ENCODE measurements at places on chromosomes 2 and 18.

DNA sequence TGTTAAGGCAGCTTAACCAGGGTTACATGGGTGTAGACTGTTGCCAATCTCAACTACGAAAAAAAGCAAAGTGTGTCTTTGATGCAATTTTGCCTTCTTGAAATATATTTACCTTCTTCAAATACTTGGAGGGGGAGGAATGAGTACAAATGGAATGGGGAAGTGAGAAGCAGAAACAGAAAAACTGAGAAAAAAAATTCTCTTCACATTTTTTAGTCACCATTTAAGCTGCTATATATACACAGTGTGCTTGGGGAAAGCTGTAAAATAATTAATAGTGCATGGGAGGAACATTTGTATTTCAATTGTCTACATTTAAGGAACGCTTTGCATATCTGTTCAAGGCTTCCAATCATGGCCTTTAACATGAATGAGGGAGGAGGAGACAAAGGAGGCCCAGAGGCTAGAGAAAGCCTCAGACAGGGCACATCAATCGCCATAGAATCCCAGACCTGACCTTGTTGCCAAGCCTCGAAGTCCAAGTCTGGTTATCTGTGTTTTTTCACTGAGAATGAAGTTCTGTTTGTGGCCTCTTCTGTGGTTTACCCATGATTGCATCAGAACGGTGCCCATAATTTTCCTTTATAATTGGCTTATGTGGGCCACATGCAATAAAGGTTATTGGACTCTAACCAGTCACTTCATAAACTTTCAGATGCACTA lies 158.6 kb downstream of the PIK3C3 start:
- no peak for DNase-seq

DNA sequence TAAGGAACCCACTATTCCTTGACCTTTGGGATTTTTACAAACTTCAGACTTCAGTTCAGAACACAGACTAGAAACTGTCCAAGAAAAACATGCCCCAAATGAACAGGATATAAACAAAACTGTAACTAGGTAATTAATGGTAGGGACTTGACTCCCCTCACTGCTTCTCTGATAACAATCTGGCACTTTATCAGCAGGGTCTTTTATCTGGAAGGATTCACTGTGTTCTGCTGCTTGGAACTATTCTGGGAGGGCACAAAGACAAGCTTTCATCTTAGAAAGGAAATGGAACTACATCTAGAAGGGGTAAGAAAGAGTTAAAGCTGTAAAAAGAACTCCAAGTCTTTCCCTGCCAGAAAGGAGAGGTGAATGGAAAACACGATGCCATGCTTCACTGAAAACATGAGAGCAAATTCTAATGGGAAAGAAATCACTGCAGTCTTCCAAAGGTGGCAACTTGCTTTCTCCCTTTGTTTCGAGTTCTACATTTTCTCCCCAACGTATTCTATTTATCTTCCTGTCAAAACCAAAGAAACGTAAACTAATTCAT lies 181.2 kb downstream of the THADA start:
- no peak for DNase-seq

GRCh38 chr18:79987566-79987965 lies 797 bp downstream of the TXNL4A start:
- no peak for DNase-seq

DNA sequence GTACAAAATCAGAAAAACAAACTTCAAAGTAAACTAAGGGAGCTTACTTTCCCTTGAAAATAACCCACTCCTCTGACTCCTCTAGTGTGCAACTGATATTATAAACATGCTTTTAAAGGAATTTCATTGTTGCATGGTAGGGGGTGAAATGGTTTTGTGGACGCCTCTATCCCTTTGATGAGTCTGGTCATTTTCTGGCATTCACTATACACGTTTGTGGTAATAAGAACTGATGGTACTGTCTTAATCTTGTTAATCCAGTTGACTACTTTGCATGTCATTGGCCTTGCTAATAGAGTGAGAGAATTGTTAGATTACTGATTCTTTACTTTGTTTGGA lies 2.8 kb downstream of the INSIG2 start:
- no peak for DNase-seq

DNA sequence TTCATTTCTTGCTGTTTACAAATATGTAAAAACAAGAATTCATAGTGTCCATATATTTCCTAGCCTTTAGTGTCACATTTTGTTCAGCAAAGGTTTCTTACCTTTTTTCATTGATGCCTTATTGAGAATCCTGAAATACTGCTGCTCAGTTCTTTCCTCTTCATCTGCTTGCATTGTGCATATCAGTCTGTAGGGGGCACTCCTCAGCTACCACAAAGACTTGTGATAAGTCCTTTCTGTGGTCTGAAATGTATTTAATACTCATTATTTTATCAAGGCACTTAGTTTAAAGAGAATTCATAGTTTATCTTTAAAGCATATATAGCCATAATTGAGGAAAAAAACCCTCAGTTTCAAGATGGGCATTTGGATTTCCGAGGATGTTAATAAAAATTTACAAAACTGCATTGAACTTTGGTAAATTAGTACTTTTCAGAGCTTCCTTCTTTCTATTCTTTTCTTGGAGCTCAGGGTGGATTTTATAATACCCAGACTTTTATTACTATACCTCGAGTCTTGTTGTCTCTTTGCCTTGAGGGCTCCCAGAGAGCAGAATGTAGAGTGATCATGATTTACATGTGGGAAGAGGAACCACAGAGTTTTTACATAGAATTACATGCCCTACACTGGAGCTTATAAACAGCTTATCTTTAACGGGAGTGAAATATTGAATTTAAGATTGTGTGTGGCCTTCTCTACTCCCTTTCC lies 570.1 kb downstream of the PLCL1 start:
- DNase-seq = no peak

DNA sequence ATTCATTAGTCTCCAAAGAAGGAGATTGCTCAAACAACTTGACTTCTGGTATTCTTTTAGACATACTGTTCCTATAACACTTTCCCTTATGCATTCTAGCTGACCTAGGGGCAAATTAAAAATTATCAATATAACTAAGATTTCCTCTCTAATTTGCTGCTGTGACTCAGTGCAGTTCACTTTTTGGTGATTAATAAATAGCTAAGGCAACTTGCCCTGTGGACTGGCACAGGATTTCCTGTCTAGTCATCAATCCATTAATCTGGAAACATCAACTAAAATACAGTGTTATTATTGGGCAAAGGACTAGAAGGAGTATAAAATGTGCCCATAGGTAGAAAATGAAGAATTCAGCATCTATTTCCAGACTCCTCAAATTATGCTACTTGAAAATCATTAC lies 83.5 kb upstream of the SERPINE2 start:
- DNase-seq = no peak

- DNase-seq = no peak
These were observed 35.9 kb downstream of the MYO5B start for GRCh38 chr18:50158866-50159653.

DNA sequence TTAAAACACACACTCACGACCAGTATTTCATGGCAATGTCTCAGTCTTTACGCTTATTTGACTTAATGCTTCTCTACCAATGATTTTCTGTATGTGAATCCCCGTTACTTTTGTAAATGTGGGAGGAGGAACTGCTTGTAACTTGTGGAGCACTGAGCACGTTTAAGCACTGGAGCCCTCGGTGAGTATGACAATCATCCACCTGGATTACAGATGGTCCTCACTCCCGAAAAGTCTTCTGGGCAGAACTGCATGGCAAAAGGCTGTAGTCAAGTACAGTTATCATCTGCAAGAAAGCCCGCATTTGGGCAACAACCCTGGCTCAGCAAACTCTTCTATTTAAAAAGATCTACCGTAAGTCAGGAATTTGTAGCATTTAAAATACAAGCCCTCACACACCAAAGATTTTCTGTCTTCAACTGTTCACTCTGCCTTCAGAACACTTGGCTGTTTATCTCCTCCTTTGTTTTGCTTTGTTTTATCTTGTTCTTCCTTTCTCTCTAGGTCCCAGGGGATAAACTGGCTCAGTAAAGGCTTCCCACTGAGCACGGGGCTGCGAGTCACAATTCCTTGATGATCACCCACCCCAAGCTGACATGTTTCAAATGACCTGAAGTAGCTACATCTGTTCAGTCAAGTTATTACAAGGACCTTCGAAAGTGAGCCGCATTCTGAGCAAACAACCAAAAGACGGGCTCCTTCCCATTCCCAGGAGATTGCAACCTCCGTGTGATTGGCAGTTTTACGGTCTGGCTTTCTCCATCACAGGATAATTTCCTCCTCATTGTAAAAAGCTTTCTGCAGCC lies 102.2 kb downstream of the DLGAP1 start:
- no peak for DNase-seq

GRCh38 chr2:201698588-201699226 lies at the start of gene MPP4:
Gene MPP4, minus strand, starts transcription at chr2:201698644. Its CDS starts 4,690 bp downstream, at chr2:201693954.
- no peak for DNase-seq

- no peak for DNase-seq
These were observed 19.3 kb upstream of the DSG3 start for GRCh38 chr18:31428211-31428610.

- DNase-seq = no peak
These were observed 24.8 kb downstream of the WDR75 start for GRCh38 chr2:189466046-189466445.

GRCh38 chr18:29060349-29060748 lies 883.4 kb upstream of the CDH2 start:
- DNase-seq = no peak

GRCh38 chr2:232295971-232296370 lies 82.6 kb upstream of the ALPP start:
- DNase-seq = no peak

GRCh38 chr2:64837925-64838641 lies 151.1 kb upstream of the SLC1A4 start:
- no peak for DNase-seq

DNA sequence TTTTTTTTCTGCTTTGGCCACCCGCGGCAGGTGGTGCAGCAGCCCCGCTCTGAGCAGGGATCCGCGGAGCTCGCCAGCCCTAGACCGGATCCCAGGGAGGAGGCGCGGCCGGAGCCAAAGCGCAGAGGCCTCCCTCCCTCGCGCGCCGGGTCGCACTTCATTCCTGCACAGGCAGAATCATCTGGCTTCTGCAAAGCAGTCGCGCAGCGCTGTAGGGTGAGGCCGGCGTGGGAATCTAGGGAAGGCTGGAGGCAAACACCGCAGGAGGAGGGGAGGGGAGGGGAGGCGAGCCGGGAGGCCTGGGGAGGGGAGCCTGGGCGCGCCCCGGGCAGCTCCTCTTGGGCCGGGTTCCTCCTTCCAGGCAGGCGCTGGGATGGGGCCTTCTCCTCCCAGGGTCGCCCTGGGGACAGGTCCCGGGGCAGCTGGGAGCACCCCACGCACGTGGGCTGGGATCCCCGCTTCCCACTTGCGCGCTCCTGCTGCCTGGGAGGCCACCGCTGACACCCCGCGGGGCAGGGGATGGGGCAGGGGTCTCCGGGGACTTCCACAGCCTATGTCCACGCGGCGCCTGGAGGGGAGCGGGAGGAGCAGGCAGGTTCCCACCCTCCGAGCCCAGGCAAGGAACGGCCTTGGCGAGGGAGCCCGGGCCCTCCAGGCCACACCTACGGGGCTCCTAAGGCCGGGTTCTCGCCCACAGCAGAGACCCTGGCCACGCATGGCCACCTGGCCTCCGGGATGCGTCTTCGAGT lies 45.0 kb downstream of the MBP start:
- no peak for DNase-seq

DNA sequence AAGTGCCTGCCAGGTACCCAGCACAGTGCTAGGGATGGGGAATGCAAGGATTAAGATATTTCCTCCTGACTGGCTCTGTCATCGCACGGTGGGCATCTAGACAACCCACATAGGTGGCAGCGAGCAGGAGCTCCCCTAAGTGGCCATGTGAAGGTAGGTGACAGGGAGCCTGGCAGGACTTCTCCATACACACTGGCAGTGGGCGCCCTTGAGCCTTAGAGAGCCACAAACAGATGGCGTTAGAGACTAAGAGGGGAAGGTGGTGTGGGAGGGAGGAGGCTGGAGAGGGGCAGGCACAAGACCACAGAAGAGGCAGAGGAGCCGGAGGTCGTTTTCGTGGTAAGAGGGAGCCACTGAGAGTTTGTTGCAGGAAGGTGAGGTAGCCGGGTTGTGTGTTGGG lies 15.2 kb downstream of the PRELID3A start:
- DNase-seq = no peak

GRCh38 chr18:55064760-55065159 lies 105.5 kb upstream of the CCDC68 start:
- no peak for DNase-seq

DNA sequence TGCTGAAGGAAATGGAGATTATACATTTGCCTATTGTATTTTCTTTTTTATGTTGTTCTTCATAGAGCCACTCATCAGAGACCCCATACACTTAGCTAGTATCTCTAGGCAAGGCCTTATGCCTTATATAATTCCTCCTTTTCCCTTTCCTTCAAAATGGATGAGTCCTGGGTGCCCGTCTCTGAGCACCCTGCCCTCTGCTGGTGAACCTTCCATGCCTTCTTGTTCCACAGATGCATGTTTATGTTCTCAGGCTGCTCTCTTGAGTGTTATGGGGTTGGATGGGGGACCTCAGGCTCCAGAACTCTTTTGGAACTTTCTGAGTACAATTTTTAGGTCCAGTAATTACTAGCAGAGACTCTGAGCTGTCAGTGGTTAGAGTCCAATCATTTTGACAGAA lies 368.6 kb upstream of the SPRED2 start:
- DNase-seq = no peak

- no peak for DNase-seq
These were observed 237.9 kb downstream of the FHOD3 start for GRCh38 chr18:36535202-36535935.

DNA sequence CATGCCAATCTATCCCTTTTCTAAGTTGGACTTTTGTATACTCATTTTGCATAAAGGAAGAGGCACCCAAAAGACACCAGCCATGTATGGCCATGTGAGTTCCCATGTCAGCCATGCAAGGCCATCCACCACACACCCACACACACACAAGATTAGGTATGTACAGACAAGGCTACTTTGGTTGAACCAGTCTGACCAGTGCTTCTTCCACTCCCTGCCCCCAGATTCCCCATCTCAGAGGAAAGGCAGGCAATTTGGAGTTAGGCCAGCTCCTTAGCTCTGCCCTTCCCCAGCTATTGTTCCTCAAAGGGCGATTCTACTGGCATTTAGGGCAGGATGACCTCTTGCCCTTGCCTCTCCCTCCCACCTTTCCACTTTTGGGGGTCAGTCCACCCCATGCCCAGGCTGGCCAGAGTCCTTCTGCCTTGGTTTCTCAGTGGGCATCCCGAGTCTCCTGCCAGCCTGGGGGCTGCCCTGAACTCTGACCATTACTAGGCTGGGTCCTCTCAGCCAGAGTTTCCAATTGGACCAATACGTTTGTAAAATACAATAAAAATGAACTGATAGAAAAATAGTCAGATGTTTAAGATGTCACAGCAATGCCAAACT lies 101.1 kb downstream of the ZBTB7C start:
- DNase-seq = no peak

- DNase-seq = no peak
These were observed 20.8 kb downstream of the APCDD1 start for GRCh38 chr18:10475276-10475653.

DNA sequence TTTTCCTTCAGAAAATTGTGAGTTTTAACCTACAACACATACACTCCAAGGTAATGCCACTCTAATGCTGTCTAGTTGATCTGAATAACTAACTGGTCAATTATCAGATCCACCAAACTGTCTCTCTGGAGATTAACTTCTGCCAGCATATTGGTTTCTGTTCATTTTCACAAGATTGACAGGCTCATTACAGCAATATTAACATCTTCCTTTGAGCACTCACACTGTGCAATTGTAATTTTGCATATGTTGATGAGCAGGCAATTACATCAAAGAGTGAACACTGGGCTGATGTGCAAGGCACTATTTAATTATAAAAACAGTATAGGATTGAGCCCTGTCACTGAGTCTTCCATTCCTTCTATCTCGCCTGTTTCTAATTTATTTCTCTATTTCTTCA lies 197.3 kb downstream of the SLC8A1 start:
- DNase-seq = no peak

Measured in stimulated activated CD4-positive, alpha-beta T cell treated with anti-CD3 and anti-CD28 coated beads, Interleukin-1b, Interleukin-23, amount 100 ng/mL, for 1 hour (primary cell).